ENCODE measurements at places on chromosomes 1 and 21.

- no peak for DNase-seq
These were observed 2.8 kb downstream of the ELAVL4 start for GRCh38 chr1:50111503-50111902.

DNA sequence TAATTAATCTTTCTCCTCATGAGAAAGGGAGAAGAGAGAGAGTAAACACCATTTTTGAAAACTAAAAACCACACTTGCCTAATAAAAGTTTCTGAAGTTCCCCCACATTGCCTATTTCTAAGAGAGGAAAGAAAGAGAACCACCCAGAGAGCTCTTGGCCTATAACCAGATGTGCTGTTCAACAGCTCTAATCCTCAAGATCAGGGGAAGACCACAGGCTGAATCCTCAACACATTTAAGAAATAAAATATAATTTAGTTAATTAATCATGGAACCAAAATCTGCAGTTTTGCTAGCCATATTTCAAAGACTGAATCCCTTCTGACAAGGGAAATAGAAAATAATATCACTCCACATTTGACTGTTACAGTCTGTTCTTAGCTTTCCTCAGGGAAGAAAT is 11.9 kb downstream of the PRRX1 start:
- no peak for DNase-seq

DNA sequence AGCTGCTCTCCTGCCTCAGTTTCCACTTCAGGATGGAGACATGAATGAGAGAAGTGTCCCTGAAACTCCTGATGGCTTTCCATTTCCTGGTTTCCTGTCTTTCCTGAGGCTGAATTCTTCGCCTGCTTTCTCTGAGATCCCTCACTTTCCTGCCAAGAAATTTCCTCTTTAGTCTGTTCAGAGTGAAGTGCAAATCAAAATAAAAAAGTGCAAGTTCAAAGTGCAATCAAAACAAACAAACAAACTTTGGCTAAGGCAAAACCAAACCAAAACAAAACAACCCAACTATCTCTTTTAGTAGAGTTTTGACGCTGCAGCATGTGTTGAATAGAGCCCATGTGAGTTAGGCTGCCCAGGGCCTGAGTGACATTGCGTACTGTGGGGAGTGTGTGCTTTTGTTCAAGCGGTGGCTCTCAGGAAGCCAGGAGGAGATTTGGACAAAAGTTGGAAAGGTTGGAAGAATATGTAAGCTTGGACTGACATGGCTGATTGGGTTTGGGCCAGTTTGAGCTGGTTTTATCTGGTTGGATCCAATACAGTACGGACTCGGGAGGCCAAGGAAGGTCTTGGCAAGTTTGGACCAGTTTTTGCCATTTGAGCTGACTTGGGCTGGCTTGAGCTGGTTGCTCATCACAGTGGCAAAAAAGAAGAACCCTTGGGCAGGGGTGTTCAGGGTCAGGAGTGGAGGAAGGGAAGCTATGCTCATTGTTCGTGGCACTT is 61.1 kb upstream of the TINAGL1 start:
- no peak for DNase-seq

GRCh38 chr1:1148061-1148460 is 25.6 kb upstream of the TTLL10 start:
- DNase-seq = no peak

DNA sequence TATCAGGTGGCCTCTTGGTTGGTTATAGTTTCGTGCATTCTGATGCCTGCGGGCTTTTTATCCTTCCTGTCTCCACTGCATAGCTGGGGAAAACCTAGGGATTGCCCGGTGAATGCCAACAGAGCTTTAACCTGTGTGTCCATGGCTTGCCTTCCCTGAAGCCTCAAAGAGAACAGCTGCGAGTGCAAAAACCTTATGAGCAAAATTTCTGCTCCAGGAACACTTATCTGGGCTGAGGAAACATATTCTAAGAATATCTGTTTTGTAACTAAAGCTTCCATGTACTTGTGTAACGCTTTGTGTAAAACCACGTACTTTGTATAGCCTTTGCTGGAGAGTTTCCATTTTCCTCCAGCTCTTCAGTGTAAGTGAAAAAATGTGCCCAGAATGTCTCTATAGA is 7.2 kb downstream of the CNST start:
- DNase-seq = no peak
